ENCODE measurements at places on chromosomes 7 and 10.

DNA sequence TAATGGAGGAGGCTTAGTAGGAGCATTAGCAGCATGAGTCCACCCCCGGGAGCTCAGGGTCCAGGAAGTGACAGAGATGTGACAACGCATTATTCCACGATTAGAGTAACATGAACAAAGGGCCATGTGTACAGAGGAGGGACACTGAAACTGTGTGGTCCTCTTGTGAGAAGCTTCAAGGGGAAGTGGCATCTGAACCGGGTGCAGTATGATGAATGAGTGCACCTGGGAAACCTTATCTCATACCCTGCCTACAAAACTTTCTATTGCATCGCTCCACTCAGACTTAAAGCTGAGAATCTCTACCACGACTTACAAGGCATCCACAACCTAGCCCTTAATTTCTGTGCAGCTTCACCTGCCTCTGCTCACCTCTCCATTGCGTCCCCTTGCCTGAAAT, 115.3 kb upstream of the AMPH start:
- no peak for DNase-seq

DNA sequence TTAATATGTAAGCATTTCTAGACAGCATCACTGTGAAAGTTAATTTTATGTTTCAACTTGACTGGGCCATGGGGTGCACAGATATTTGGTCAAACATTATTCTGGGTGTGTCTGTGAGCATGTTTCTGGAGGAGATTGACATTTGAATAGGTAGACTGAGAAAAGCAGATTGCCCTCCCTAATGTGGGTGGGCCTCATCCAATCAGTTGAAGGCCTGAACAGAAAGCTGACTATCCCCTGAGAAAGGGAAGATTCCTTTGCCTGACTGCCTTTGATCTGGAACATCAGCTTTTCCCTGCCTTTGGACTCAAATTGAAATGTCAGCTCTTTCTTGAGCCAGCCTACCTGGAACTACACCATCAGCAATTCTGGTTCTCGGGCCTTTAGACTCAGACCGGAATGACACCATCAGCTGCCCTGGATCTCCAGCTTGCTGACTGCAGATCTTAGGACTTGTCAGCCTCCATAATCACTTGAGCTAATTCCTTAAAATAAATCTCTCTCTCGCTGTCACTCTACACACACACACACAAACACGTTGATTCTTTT, 5.7 kb upstream of the RPP30 start:
- DNase-seq = no peak

GRCh38 chr10:59342723-59343122, 19.6 kb downstream of the FAM13C start:
- DNase-seq = no peak

DNA sequence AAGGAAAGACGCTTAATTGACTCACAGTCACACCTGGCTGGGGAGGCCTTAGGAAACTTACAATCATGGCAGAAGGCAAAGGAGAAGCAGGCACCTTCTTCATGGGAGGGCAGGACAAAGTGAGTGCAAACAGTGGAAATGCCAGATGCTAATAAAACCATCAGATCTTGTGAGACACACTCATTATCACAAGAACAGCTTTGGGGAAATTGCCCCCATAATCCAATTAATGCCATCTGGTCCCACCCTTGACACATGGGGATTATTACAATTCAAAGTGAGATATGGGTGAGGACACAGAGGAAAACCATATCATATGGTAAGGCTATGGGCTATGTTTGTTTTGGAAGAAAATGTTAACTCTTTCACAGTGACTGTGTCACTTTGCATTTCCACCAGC, 1272.5 kb upstream of the CELF2 start:
- DNase-seq = no peak

DNA sequence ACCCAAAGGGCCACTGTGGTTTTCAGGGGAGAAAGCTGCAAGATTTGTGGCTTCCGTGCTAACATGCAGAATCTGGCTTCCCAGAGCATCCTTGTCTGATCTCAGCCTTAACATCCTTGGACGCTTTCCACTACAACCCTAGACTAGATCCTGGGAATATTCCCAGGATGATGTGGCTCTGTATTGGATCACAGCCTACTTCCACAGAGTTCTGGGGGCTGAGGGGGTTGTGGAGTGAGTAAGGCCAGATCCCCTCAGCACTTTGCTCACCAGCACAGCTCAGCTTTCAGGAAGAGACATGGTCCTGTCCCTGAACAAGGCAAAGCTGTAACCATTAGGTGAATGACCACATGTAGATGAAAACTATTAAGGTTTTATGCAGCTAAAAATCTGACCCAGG, 241.3 kb upstream of the MYO3A start:
- DNase-seq = no peak

- no peak for DNase-seq
Measured at GRCh38 chr7:44846816-44847508, 925 bp downstream of the H2AZ2 start.

DNA sequence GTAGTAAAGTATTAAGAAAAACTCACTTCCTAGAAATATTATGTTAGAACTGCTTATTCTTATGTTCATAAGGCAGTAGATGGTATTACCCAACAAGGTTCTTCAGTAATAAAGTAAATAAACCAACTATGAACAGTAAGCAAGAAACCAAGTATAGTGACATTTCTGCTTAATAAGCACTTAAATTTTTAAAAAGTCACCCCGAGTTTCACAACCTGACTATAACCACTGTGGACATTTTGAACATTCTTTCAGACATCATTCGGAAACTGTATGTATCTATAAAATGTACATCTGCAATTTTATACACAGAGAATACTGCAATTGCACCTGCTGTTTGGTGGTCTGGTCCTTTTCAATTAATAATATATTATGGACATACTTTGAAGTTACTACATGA, 1073.6 kb downstream of the XPNPEP1 start:
- DNase-seq = no peak

- DNase-seq = no peak
Measured at GRCh38 chr7:137873979-137874777, 27.4 kb upstream of the DGKI start.

GRCh38 chr7:83517035-83517700, 131.8 kb downstream of the SEMA3E start:
- DNase-seq = no peak

DNA sequence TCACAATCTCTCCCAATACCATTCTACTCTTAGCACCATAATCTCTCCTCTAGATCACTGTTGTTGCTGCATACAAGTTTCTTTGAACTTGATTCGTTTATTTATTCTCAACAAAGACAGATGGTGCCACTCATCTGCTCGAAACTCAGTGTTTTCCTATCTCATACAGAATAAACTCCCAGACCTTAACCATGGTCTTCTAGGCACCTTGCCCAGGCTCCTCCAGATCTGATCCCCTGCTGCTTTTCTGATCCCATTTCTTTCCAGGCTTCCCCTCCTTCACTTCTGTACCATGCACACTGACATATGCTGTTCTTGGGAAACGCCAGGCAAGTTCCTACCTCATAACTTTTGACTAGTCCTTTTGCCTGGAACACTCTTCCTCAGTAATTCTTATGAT, 645.7 kb downstream of the DNAJB9 start:
- no peak for DNase-seq

GRCh38 chr10:132910901-132911785, 31.2 kb downstream of the CFAP46 start:
- DNase-seq = no peak

- DNase-seq = no peak
Measured at GRCh38 chr10:108561649-108562048, 1361.7 kb downstream of the XPNPEP1 start.

- DNase-seq = no peak
Measured at GRCh38 chr7:117995850-117996650, 122.8 kb upstream of the CTTNBP2 start.

DNA sequence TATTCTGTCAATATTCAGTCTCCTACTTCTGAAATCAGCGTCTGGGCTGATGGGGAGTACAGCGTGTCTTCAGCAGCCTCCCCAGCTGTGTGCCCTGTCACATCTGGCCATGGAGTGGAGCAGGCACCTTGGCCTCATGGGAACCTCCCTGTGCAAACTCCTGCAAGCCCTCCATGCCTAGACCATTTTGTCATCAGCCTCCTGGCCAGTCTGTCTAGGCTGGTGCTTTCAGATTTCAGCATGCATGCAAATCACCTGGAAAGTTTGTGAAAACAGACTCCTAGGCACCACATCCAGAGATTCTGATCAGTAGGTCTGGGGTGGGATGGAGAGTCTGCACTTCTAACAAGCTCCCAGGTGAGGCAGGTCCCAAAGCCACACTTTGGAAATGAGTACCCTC, 26.2 kb upstream of the CCSER2 start:
- DNase-seq = no peak

GRCh38 chr10:86269332-86269731, 97.3 kb downstream of the GRID1 start:
- no peak for DNase-seq

- DNase-seq = peak; percentile 7
Measured at GRCh38 chr7:27172823-27173510, 1.2 kb downstream of the HOXA10 start.

DNA sequence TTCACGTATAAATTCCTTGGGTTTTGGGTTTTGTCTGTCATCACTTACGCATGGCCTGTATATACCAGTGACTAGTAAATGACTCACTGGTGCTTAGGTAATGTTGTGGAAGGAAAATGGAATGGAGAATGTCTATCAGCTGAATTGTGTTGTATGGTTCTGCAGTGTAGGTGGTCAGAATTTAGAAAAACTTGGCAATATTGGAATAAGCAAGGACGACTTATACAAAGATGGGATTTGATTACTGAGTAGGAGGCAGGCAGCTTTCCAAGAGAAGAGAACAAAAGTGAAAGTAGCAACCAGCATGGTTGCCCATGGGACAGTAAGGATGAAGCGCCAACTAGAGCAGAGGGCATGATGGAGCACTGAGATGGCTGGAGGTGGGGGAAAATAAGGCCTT, 168.6 kb upstream of the CSTF2T start:
- DNase-seq = no peak

- DNase-seq = no peak
Measured at GRCh38 chr10:81473755-81474154, 401.2 kb upstream of the NRG3 start.

DNA sequence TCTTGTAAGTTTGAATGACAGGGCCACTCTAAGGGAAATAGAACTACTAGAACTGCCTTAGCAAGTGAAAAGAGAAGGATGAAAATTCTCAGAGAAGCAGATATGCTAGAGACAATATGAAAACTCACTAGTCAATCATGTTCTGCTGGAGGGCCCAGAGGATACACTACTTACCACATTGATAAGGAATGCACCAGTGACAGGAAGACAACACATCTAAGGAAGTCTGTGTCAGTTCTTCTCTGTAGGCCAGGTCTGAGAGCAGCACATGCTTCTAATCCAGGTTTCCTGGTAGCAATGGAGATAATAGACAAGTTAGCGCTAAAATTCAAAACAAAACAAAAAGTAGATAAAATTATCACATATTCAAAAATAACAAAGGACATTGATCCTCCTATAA, 235.2 kb upstream of the AKR1E2 start:
- no peak for DNase-seq

DNA sequence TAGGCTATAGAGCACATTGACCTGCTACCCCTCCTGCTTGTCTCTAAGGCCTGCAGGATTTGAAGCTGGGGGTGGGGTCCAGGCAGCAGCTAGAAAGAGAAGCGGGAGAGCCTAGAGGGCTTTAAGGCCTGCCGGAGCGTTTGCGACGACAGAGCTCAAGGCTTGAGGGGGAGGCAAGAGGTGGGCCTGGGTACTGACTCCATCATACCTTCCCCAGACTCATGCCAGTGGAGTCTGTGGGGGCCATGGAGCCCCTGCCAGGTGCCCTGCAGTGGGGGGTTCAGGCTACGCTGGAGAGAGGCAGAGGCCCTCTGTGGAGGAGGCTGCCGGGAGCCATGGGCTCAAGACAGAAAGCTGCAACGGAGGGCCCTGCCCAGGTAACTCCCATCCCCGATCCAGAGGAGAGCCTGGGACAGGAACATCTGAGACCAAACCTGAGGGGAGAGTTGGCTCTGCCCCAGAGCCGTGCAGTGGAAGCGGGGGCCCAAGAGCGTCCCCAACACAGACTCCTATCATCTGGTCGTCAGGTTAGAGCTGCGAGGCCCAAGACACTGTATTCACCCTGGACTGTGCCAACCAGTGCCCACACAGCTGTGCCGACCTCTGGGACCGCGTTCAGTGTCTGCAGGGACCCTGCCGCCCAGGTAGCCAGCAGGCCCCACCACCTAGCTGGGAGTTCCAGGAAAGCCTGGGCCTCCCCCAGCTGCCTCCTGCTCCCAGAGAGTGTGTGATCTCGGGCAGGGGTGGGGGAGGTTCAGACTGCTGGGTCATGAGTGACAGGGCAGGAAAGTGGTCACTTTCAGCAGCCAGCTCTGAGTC, 13.2 kb upstream of the ZNF862 start:
- DNase-seq = no peak

Data from activated CD4-positive, alpha-beta T cell treated with anti-CD3 and anti-CD28 coated beads for 1 hour (primary cell).